HT-29 (cell line): ENCODE measurements at places on chromosomes 4 and X.

- no peak for DNase-seq
Measured at GRCh38 chr4:8775121-8775520, 96.5 kb downstream of the HMX1 start.

- no peak for DNase-seq
Measured at GRCh38 chrX:103215425-103215991, 600 bp downstream of the BEX4 start.

DNA sequence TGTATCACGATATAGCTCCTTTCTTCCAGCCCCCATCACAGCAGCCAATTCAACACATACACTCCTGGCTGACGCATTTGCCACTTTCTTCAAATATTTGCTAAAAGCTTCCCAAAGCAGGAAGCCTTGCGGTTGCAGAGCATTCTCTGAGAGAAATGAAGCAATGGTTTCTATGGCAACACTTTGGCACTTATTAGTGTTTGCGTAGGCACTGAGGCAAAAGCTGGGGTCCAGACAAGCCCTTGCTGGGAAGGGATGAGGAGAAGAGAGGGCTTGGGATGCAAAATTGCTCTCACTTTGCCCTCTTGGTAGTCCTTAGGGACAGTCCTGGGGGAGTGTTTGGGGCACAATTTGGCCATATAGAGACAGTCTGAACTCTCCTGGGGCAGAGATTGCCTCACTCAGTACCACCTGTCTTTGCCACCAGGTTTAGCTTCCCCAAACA is 55.0 kb upstream of the PAK3 start:
- no peak for DNase-seq

- DNase-seq, result peak; percentile 69
Measured at GRCh38 chr4:76748649-76749048, 149.3 kb downstream of the SOWAHB start.

GRCh38 chr4:40182954-40183353 is 13.9 kb upstream of the RHOH start:
- no peak for DNase-seq

- no peak for DNase-seq
Measured at GRCh38 chr4:160414496-160414895, 1311.6 kb downstream of the RAPGEF2 start.

GRCh38 chr4:74112399-74113105 is 13.6 kb upstream of the CXCL2 start:
- no peak for DNase-seq

GRCh38 chr4:169159624-169160171 is 111.1 kb downstream of the SH3RF1 start:
- DNase-seq, result no peak

DNA sequence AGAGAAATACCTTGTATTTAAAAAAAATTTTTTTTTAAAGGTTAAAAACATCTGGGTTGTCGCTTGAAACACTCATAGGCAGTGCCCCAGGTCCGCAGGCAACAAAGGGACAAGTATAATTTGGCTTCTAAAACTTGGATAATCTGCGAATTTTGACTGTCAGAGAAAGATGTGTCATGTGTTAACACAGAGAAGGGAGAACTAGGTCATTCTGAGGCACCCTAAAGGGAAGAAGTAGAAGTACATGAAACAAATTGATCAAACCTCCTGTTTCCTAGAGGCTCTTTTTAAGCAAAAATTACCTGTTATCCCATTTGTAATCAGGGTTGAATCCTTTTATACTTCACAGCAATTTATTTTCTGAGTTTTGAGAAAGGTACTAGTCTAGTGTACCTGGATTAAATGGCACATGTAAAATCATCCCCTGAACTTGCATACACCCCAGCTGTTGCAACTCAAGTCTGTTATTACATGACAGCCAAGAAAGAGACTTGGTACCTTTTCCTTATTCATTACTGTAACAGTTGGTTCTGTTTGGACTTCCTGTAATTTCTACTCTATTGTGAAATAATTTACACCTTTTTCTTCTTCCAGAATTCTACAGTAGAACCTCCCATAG is 1.7 kb downstream of the SRD5A3 start:
- no peak for DNase-seq

- DNase-seq, result no peak
Measured at GRCh38 chr4:87805971-87806370, 6.6 kb downstream of the IBSP start.
